ENCODE measurements at places on chromosomes 7 and 10.
A peak's percentile ranks its signal among the peaks of the same experiment; 100 is the strongest.

DNA sequence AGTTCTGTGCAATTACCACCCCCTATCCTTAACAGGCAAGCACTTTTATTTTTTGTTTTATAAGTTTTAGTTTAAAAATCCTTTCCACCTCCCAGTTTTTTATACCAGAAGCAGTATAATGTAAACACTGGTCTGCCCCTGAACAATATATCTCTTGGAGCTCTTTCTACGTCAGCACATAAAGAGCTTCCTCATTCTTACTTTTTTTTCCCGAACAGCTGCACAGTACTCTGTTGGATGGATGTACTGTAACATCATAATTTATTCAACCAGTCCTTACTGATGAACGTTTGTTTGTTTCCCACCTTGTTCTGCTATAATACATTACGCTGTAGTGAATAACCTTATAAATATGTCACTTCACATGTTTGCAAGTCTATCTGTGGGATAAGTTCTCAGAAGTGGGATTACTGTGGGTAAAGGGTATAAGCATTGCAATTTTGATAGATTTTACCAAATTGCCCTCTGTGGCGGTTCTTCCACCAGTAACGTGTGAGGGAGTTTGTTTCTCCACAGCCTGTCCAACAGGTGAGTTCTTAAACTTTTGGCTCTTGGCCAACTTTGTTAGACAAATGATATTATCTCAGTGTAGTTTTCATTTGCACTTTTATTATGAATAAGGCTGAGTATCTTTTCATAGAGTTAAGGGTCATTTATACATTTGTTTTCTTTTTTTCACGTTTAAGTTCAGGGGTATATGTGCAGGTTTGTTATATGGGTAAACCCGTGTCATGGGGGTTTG is 32.8 kb downstream of the ADRA2A start:
- DNase-seq, result no peak

- DNase-seq, result no peak
These were observed 52.2 kb downstream of the CALML3 start for GRCh38 chr10:5576780-5577624.

DNA sequence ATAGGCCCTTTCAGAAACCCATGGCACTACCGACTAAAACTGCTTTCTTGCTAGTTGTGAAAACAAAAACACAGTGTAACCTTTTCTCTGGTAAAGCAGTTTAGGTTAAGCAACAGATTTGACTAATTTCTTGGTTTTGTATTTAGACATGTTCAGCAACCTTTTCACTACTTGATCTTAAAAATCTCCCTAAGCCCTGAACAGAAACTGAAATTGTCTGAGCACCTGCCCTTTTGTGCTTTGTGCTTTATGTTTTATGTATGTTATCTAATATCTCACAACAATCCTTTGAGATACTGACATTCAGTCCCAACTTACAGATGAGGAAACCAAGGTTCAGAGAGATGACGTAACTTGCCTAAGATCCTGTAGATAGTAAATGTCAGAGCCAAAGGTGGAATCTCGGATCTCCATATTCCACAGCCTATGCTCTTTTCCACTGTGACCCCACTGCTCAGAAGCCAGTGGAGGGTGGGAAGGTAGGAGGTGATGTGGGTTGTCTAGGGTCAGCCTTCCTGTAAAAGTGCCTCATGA is 146.6 kb downstream of the LCOR start:
- no peak for DNase-seq

DNA sequence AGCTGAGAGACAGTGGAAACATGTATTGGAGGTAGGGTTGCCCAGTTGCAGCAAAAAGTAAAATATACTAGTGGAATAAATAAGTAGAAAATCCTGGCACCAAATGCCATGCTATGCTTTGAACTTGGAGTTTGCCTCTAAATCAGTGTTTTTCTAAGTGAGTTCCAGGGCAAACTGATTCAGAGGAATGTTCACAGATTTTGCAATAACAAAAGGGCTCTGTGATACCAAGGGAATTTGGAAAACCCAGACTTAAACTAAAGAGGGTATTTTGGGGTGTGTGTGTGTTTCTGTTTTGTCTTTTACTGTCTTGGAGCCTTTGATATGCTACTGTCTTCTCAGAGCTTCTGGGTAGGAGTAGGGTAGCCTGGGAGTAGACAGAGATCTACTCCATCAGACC is 39.9 kb downstream of the SLC26A4 start:
- no peak for DNase-seq

GRCh38 chr10:35377050-35377728 is 40.9 kb downstream of the CCNY start:
- DNase-seq, result no peak

DNA sequence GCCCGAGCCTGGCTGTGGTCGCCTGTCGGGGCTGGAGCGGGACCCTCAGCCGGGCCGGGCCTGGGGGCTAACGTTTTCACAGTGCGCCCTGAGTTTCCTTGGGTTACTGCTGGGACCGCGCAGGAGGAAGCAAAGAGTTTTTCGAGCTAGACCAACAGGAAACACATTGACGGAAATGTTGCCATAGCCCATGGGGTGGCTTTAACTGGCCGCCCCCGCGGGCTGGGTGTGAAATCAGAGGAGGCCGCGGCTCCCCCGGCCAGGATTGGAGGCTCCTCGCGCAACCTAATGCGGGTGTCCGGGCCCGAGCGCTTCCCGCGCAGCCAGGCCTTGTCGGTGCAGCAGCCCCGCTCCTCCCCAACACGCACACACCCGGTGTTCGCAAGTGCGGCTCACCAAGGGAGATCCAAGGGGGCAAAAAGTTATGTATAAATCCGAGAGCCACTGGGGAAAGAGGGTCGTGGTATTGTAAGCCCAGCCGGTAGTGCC is 1.9 kb downstream of the HHEX start:
- peak; percentile 70 for DNase-seq

GRCh38 chr10:131424836-131425491 is 113.4 kb upstream of the TCERG1L start:
- DNase-seq, result no peak

Measured in neural progenitor cell (in vitro differentiated cells).